ENCODE measurements at places on chromosomes 5 and 9. TPM values are rescaled to one million over a fixed set of nuclear protein-coding genes. Genes with fewer than 3 reads are reported as not detected.

Gene SPZ1
- not detected for total RNA-seq

Gene WNK2
- not detected for total RNA-seq

Gene KCNIP1
- total RNA-seq, result not detected

Gene GNA14
- total RNA-seq, result 8.3 TPM

Gene SH3PXD2B
- 32.5 TPM for total RNA-seq

Gene TMEM215
- total RNA-seq, result not detected

Data from cardiac atrium fibroblast (primary cell).